ENCODE measurements at places on chromosomes 3 and 15.

DNA sequence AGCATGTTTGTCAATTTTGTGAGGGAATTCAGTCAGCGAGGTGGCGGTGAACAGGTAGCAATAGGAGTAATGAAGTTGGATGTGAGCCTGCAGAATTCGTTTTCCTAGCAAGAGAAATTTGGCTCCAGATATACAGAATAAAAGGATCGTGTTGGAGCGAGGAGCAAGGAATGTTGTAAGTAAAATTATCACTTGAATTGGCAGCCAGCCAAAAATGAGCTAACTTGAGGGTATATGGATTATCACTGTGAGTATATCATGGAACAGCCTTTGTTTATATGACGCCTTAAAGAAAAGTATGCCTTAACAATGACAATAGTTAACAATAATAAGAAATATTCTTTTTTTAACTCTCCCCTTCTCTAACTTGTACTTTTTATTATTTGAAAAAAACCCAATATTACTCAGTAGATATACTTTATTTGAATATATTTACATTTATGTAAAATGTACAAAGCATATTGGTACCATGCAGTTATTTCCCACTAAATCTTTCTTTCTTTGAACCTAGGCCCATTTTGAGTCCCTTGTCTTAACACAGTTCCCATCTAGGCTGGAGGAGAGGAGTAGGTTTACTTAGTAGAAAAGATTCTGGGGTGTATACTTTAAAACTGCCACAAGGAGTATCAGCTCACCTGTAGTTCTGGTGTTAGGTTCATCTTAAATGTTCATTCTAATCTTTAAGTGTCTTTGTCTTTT lies 29.3 kb downstream of the EPHA6 start:
- DNase-seq: no peak

DNA sequence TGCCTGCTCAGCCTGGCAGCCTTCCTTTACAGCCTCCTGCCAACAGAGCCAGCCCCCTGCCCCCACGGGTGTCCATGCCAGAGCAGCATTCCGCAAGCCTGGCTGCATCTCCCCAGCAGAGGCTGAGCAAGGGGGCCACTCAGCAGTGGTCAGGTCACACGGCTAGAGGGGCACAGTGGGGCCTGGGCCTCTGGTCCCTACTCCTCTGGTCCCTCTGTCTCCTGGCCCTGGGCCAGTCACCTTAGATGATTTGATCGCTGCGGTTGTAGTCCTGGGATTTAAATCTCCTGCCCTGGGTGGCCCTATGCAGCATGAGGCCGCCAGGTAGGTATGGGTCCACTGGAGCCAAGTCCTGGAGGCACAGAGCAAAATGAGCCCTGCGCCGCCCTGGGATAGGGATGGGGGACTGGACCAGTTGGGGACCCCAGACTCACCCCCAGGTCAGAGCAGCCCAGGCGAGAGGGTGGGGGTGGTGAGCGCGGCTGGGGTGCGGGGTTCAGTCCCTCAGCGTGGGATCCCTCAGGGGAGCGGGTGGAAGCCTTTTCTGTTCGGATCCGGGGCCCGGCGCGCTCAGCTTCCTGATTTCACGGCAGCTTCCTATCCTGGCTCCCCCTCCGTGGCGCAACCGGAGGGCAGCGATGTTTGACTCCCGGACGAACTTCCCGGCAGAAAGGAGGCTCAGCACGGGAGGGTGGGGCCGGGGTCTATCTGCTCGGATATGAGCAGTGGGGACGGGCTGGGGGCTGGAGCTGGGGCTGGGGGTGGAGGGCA lies at the start of gene ZBTB47:
ZBTB47 (plus strand) TSS at position 138 of the 771 bp plus-strand sequence. CDS start 4,659 bp downstream, outside the sequence.
- no peak for DNase-seq

- no peak for DNase-seq
These were observed 961.7 kb downstream of the NTRK3 start for GRCh38 chr15:87294854-87295253.

GRCh38 chr15:39672666-39673065 lies 91.8 kb downstream of the THBS1 start:
- DNase-seq: no peak

GRCh38 chr3:182527745-182528144 lies 265.6 kb upstream of the ATP11B start:
- peak; percentile 81 for DNase-seq

Measured in LNCaP clone FGC (cell line).